Activated CD4-positive, alpha-beta T cell treated with anti-CD3 and anti-CD28 coated beads for 36 hours (primary cell): ENCODE measurements at places on chromosomes 3 and 15. TPM values are rescaled to one million over a fixed set of nuclear protein-coding genes. Genes with fewer than 3 reads are reported as not detected.

DNA sequence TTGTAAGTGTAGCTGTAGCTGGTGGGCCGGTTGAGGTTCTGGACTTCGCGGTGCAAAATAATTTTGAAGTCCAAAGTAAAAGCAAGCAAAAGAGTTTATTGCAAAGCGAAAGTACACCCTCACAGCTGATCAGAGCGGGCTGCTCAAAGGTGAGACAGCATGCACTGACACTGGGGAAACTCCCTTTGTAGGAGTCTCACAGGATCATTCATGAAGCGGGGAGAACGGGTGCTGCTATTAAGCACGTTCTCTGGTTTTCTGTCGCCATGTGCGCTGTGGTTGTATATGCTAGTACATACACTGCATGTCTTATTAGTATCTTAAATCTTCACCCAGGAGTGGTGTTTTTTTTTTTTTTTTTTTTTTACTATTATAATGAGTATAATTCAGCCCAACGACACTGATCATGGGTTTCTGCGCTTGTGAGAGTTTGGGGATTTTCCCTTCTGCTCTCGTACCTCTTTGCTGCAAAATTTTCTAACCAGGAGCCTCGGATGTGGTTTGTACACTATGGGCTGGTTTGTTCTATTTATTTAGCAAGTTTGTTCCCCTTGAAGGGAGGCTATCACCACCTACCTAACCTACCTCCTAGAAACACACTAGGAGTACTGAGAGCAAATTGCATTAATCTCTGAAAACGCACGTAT, 1.4 kb upstream of the AP4E1 start:
- H3K4me1 ChIP-seq = peaks cover 24% of the 10 kb centered on the region
- peak; percentile 91 for DNase-seq
- H3K4me3 ChIP-seq = peak overlapping the region; percentile 87
- H3K36me3 ChIP-seq = peaks cover 12% of the 10 kb centered on the region

DNA sequence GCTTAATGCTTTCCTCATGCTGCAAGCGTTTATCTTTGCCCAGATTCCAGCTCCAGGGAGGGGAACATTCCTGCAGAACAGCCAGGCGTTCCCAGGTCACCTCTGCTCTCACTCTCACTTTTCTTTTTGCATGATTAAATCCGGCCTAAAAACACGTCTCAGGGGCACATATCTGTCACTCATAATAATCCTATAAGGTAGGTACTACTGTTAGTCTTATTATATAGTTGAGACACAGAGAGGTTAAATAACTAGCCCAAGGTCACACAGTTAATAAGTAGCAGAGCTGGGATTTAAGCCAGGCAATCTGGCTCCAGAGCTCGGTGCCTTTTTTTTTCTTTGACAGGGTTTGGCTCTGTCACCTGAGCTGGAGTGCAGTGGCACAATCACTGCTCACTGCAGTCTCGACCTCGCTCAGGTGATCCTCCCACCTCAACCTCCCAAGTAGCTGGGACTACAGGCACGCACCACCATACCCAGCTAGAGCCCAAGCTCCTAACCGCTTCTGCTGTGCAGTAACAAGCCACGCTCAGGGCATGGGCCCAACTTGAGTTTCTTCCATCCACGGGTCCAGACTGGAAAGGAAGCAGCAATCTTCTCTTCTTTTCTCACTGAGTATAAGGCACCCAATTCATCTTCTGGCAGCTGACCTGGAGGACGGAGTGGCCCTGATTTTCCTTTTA, 96.5 kb downstream of the LIPC start:
- no peaks in the 10 kb centered on the region for H3K36me3 ChIP-seq
- H3K4me1 ChIP-seq = no peaks in the 10 kb centered on the region
- H3K4me3 ChIP-seq = no peak overlapping the region
- no peak for DNase-seq
- no peaks in the 10 kb centered on the region for H3K27me3 ChIP-seq

- peaks cover 74% of the 10 kb centered on the region for H3K4me1 ChIP-seq
- H3K4me3 ChIP-seq = no peak overlapping the region
- no peaks in the 10 kb centered on the region for H3K27me3 ChIP-seq
- no peak for DNase-seq
- no peak overlapping the region for H3K27ac ChIP-seq
- H3K36me3 ChIP-seq = peaks cover 5% of the 10 kb centered on the region
Observed at GRCh38 chr15:72491768-72492167, 17.6 kb downstream of the ARIH1 start.

DNA sequence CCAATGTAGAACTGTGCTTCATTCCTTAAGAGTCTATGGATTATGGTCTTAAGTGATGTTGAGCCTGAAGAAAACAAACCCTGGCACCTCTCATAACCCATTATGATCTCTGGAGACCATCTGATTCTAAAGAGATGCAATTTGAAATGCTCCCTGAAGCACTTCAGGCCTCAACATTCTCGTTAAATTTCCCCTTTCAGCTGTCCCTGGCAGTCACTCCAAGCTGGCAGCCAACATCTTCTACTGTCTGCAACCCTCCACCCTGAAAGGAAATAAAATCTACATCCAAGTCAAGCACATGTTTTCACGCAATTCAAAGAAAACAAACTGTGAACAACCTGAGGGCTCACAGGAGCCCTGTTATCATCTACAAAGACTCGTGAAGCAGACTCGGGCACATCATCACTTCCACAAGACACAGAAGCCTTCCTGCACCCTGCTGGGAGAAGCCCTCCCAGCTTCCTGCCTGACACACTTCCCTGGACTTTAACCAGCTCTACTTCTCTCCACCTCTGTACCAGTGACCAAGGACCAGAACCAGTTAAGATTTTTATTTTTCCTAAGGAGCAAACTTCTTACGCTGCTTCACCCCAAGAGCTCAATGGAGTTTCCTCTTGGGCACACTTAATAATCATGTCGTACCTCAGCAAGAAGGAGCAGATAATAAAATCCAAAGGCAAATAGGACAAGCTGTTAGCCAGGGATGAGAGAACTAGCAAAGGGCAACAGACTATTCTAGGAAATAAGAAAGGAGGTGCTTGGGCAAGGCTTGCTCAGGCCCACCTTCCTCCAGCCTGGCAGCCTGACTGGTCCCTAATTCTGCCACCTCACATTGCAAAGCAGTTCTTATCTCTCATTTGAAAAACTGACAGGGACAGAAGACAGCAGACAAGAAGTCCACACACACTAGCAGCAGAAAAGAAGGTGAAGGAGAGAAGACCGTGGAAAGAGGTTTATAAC, 67.1 kb downstream of the MAGI1 start:
- H3K27me3 ChIP-seq = peaks cover 9% of the 10 kb centered on the region
- no peak overlapping the region for H3K27ac ChIP-seq
- no peaks in the 10 kb centered on the region for H3K36me3 ChIP-seq
- H3K4me1 ChIP-seq = no peaks in the 10 kb centered on the region

DNA sequence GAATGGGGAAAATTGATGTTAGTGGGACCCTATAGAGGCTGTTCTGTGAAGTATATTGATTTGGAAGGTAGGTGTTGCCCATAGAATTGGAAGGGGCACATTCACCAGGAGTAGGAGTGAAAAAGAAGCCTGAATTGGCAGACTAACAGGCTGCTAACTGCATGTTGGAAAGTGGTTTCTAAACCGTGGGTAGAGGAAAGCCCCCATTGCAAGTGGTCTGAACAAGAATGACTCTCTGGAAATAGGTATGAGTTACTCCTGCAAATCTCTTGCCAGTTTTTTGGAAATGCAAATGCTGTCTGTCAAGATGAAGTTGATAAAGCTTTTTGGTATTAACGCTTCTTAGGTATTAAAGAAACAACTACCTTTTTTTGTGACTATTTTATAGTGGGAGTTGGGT, 3.5 kb downstream of the UBE2E1 start:
- H3K27ac ChIP-seq = peak overlapping the region; percentile 98
- H3K4me1 ChIP-seq = peaks cover 55% of the 10 kb centered on the region
- no peak for DNase-seq
- peaks cover 8% of the 10 kb centered on the region for H3K27me3 ChIP-seq

DNA sequence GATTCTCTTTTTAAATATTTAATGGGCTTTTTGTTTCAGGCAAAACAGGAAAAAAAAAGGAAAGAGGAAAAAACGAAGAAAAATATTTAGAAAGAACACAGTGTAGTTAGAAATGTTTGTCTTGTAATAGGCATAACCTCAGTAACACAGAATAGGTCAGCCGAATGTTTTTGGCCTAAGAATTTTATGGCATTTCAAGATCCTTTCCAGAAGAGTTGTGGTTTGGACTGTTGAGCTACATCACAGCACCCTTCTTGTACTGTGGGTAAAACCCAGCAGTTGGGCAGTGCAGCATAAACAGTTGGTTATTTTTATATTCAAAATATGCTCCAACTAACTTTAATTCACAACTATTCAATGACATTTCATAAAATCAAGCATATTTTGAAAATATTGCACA, 474.4 kb upstream of the AGTR1 start:
- DNase-seq = no peak
- no peaks in the 10 kb centered on the region for H3K27me3 ChIP-seq
- no peak overlapping the region for H3K4me3 ChIP-seq
- no peaks in the 10 kb centered on the region for H3K4me1 ChIP-seq

- no peak overlapping the region for H3K27ac ChIP-seq
- no peaks in the 10 kb centered on the region for H3K36me3 ChIP-seq
- H3K4me1 ChIP-seq = no peaks in the 10 kb centered on the region
Observed at GRCh38 chr3:116056280-116056679, 389.0 kb downstream of the LSAMP start.

DNA sequence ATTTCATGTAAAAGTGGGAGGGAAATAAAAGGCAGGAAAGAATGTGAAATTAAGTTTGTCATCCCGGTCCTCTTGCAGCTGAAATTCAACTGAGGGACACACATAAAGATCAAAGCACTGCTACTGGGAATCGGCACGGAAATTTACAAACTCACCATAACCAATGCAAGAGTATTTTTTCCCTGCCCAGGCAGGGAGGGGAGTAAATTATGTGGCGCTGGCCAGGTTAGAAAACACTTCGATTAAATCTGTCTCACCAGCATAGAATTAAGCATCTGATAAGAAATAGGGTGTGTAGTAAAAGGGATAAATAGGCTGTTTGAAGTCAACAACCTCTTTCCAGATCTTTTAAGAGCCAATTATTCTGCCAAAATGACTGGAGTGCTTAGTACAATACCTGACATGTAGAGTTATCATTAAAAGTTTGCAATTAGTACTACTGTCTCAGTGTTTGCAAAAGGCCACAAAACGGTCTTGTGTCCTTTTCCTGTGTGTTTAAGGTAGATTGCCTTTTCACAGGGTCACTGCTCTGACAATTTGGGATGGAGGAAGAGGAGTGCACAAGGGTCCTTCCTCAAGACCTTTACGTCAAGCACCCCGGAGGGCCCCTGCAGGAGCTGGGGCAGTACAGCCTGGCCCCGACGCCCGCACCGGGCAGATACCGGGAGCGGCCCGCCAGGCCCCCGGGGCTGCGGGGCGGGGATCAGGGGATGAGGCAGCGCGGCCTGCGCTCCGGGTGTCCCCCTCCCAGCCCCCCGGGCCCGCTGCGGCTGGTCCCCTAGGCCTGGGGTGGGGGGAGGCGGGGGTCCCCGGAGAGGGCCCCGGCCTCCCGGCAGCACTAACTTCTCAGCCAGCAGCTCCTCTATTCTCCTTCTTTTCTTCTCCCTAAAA, 651 bp downstream of the UBA3 start:
- H3K27me3 ChIP-seq = no peaks in the 10 kb centered on the region
- H3K4me1 ChIP-seq = peaks cover 64% of the 10 kb centered on the region
- H3K4me3 ChIP-seq = peak overlapping the region; percentile 80
- peaks cover 18% of the 10 kb centered on the region for H3K36me3 ChIP-seq
- H3K27ac ChIP-seq = peak overlapping the region; percentile 91

GRCh38 chr3:69118555-69118954, 3.8 kb downstream of the LMOD3 start:
- H3K27ac ChIP-seq = no peak overlapping the region
- H3K27me3 ChIP-seq = no peaks in the 10 kb centered on the region
- peaks cover 12% of the 10 kb centered on the region for H3K4me1 ChIP-seq

DNA sequence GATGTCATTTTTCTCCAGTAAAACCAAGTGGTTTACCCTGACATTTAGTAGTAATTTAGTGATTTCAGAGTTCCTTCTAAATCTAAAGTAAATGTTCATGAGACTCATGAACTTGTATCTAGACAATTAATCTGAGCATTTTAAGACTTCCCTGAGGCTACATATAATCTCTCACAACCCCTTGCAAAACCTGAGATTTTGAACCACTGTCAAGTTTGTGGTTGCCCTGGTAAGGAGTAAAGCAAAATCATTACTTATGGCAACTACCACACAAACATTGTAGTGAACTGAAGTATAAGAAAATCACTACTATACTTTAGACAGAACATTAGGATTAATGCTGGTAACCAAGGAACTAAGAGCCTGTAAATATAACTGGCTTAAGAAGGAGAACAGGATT, 370.2 kb downstream of the TIGIT start:
- no peak overlapping the region for H3K4me3 ChIP-seq
- no peak for DNase-seq
- H3K4me1 ChIP-seq = no peaks in the 10 kb centered on the region
- H3K27me3 ChIP-seq = no peaks in the 10 kb centered on the region

DNA sequence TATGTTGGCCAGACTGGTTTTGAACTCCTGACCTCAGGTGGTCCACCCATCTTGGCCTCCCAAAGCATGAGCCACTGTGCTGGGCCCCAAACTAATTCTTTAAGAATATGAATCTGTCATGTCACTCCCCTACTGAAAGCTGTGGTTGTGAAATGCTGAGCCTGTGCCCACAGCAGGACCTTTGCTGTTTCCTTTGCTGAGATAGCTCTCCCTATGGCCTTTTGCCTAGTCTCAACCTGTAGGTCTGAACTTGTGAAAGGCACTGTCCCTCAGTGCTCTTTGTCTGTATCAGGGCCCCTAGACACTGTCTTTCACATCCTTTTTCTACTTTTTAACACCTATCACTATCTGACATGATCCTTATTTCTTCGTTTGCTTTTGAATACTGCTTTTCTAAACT, 62.7 kb upstream of the CCR4 start:
- H3K27ac ChIP-seq = no peak overlapping the region
- H3K36me3 ChIP-seq = no peaks in the 10 kb centered on the region
- peaks cover 11% of the 10 kb centered on the region for H3K27me3 ChIP-seq
- H3K4me3 ChIP-seq = no peak overlapping the region
- no peaks in the 10 kb centered on the region for H3K4me1 ChIP-seq

GRCh38 chr3:20042331-20042730, 2.1 kb downstream of the KAT2B start:
- H3K4me1 ChIP-seq = peaks cover 62% of the 10 kb centered on the region
- no peaks in the 10 kb centered on the region for H3K27me3 ChIP-seq

GRCh38 chr3:18716821-18717220, 291.7 kb upstream of the SATB1 start:
- H3K36me3 ChIP-seq = peaks cover 56% of the 10 kb centered on the region
- H3K27ac ChIP-seq = peak overlapping the region; percentile 97
- H3K4me1 ChIP-seq = peaks cover 74% of the 10 kb centered on the region
- DNase-seq = no peak
- H3K4me3 ChIP-seq = no peak overlapping the region

GRCh38 chr3:193049935-193050334, 132.3 kb upstream of the MB21D2 start:
- peaks cover 6% of the 10 kb centered on the region for H3K27me3 ChIP-seq
- no peaks in the 10 kb centered on the region for H3K4me1 ChIP-seq
- no peak overlapping the region for H3K27ac ChIP-seq

GRCh38 chr15:60803059-60803458, 324.1 kb upstream of the ICE2 start:
- no peak for DNase-seq
- H3K27ac ChIP-seq = no peak overlapping the region
- H3K27me3 ChIP-seq = no peaks in the 10 kb centered on the region
- H3K4me1 ChIP-seq = peaks cover 75% of the 10 kb centered on the region

SCN11A gene
- total RNA-seq = 0.09 TPM

CCR3 gene
- total RNA-seq = not detected

CMTM7 gene
- total RNA-seq = 41.1 TPM

HESX1 gene
- total RNA-seq = 0.79 TPM

MRAS gene
- 0.16 TPM for total RNA-seq
